Aorta (tissue), 5 donors: ENCODE measurements at places on chromosomes 7 and 10. TPM values are rescaled to one million over a fixed set of nuclear protein-coding genes. Genes with fewer than 3 reads are reported as not detected.

GRCh38 chr7:130903358-130903974, 169.5 kb upstream of the KLF14 start:
- no peaks in the 10 kb centered on the region for H3K36me3 ChIP-seq
- DNase-seq = no peak
- no peaks in the 10 kb centered on the region for H3K4me1 ChIP-seq
- no peak overlapping the region for H3K4me3 ChIP-seq
- H3K27me3 ChIP-seq = no peaks in the 10 kb centered on the region

GRCh38 chr10:101229266-101230182, at the start of gene LBX1:
TSS of gene LBX1 (minus strand) at chr10:101229463. CDS start at chr10:101228815, 648 bp downstream.
- H3K36me3 ChIP-seq = no peaks in the 10 kb centered on the region
- no peak within 1 kb of the TSS for H3K27ac ChIP-seq
- no peak within 1 kb of the TSS for H3K4me3 ChIP-seq
- H3K27me3 ChIP-seq = no peaks in the 10 kb centered on the region
- no peak for DNase-seq
- no peaks in the 10 kb centered on the region for H3K4me1 ChIP-seq

GRCh38 chr7:30935569-30935877, 23.9 kb downstream of the AQP1 start:
- H3K4me1 ChIP-seq = no peaks in the 10 kb centered on the region
- DNase-seq = no peak
- no peaks in the 10 kb centered on the region for H3K27me3 ChIP-seq
- H3K36me3 ChIP-seq = no peaks in the 10 kb centered on the region
- H3K4me3 ChIP-seq = no peak overlapping the region

DNA sequence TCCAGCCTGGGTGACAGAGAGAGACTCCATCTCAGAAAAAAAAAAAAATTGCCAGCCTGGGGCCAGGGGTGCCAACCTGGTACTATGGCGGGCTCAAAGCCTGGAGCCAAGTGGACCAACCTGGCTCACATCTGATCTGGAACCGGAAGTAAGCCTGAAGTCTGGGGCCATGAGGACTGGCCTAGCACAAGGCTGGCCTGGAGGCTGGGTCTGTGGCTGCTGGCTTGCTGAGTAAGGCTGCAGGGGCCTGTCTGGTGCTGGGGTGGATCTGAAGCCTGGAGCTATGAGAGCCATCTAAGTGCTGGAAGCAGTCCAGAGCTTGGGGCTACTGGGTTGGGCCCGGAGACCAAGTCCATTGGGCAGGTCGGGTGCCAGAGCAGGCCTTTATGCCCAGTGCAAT, 84.9 kb downstream of the CCDC3 start:
- no peaks in the 10 kb centered on the region for H3K36me3 ChIP-seq
- H3K4me3 ChIP-seq = no peak overlapping the region
- no peaks in the 10 kb centered on the region for H3K4me1 ChIP-seq
- no peaks in the 10 kb centered on the region for H3K27me3 ChIP-seq
- H3K27ac ChIP-seq = no peak overlapping the region
- no peak for DNase-seq

DNA sequence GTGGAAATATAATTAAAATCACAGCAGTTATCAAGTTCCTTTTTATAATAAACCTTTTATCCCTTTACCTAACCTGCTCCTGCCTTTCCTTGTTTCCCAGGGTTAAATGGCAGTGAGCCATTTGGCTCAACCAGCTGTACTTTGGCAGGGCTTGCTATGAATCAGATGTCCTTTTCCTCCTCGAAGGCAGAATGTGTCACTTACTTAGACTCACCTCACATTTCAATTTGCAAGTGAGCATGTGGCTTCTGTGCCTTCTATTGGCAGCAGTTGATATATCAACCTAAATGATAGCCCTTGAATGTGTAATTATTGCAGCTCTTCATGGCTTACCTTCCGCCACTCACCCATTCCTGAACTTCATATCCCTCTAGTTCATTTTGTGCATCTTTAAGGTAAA, 301.7 kb downstream of the CSTF2T start:
- no peak overlapping the region for H3K4me3 ChIP-seq
- H3K27ac ChIP-seq = no peak overlapping the region
- no peaks in the 10 kb centered on the region for H3K27me3 ChIP-seq
- H3K4me1 ChIP-seq = peaks cover 7% of the 10 kb centered on the region
- peak; percentile 80 for DNase-seq

- H3K4me1 ChIP-seq = peaks cover 6% of the 10 kb centered on the region
- H3K27me3 ChIP-seq = no peaks in the 10 kb centered on the region
- H3K4me3 ChIP-seq = no peak overlapping the region
- no peaks in the 10 kb centered on the region for H3K36me3 ChIP-seq
Observed at GRCh38 chr10:91690996-91691676, 58.3 kb upstream of the PPP1R3C start.

DNA sequence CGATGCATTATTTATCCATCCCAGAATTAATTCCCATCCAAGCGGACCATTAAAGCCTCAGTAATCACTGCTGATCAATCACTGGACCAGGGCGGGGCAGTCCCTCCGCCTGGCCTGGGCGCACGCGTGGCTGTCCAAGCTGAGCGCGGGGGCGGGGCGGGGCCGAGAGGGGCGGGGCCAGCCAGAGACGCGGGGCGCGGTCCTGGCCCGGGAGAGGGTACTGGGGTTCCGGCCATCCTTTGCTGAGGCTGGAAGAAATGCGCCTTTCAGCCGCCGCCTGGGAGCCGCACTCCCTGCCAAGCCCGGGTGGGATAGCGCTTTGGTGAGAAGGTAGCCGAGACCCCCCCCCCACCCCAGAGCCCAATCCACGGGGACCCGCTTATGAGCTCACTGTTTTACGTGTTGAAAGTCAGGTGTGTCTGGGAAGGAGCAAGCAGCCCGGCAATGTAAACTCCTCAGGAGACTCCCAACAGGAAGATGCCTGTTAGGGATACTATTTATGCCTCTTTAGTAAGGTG, at the start of gene ARHGAP22:
TSS of gene ARHGAP22 (minus strand) at position 83 of the 518 bp plus-strand sequence. CDS start 277 bp downstream, outside the sequence.
- no peaks in the 10 kb centered on the region for H3K4me1 ChIP-seq
- H3K36me3 ChIP-seq = no peaks in the 10 kb centered on the region
- no peak within 1 kb of the TSS for H3K27ac ChIP-seq
- H3K4me3 ChIP-seq = peak within 1 kb of the TSS; percentile 11

DNA sequence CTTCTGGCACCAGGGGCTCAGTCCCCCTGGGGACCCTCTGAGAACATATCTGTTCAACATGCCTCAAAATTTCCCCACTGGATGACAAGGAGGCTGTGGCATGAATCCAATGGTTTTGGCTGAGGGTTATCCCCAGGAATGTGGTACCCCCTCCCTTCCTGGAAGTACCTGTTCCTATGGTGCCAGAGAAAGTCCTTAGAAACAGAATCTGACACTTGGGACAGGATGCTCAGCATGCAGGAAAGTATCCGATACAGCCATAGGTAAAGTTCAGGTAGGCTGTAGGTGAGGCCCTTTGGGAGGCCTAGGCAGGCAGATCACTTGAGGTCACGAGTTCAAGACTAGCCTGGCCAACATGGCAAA, 42.7 kb upstream of the A1CF start:
- no peak for DNase-seq
- H3K27ac ChIP-seq = no peak overlapping the region
- H3K36me3 ChIP-seq = no peaks in the 10 kb centered on the region
- H3K4me3 ChIP-seq = no peak overlapping the region
- H3K4me1 ChIP-seq = no peaks in the 10 kb centered on the region

DNA sequence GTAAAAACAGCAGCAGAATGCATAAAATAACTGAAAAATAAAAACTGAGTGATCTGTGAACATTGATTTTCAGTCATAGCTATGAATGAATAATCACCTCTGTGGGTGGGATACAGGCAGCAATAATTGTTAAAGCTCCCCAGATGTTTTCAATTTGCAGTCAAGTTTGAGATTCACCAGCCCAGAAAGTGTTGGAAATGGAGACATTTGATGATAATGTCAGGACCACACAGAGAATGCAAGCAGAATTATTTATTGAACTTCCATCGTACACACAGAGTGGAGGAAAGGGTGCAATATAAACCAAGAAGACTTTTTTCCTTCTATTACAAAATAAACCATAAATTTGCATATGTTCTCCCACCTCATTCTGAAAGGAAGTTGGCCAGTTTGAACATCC, 601.7 kb downstream of the ANKRD7 start:
- H3K27me3 ChIP-seq = no peaks in the 10 kb centered on the region
- no peaks in the 10 kb centered on the region for H3K4me1 ChIP-seq
- DNase-seq = no peak
- no peaks in the 10 kb centered on the region for H3K36me3 ChIP-seq
- H3K4me3 ChIP-seq = no peak overlapping the region

GRCh38 chr7:94832051-94832450, 75.3 kb upstream of the PPP1R9A start:
- no peak for DNase-seq
- no peak overlapping the region for H3K4me3 ChIP-seq

GRCh38 chr7:150951521-150951920, 26.6 kb downstream of the KCNH2 start:
- no peak overlapping the region for H3K4me3 ChIP-seq
- no peaks in the 10 kb centered on the region for H3K36me3 ChIP-seq
- no peaks in the 10 kb centered on the region for H3K4me1 ChIP-seq
- no peaks in the 10 kb centered on the region for H3K27me3 ChIP-seq

DNA sequence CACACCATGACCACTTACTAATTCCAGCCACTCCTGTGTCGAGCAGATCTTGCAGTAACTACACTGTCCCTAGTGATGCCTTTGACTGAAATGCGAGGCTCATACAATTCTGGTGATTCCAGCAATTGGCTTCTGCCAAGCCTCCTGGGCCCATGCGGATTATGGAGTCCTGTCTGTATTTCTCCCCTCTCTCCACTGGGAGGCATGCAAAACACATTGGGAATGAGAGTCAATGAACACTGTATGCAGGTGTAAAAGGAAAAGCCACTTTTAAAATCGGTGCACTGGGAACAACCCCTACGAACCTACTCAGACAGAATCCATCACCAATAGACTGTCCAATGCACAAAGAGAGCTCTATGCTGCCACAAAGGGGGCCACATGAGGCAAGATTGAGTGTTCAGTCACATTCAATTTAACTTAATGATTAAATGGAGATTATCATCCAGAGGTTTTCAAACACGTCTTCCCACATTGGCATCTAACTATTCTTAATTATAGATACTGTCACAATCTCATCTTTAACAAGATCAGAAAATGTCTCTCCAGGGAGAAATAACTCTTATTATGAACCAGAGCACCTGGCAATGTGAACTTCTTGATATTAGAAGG, 550.6 kb downstream of the GLRX3 start:
- no peak for DNase-seq
- H3K36me3 ChIP-seq = no peaks in the 10 kb centered on the region
- no peak overlapping the region for H3K27ac ChIP-seq
- H3K4me1 ChIP-seq = no peaks in the 10 kb centered on the region
- H3K27me3 ChIP-seq = no peaks in the 10 kb centered on the region

GRCh38 chr10:64537928-64538327, 1016.7 kb downstream of the REEP3 start:
- H3K4me1 ChIP-seq = no peaks in the 10 kb centered on the region
- no peaks in the 10 kb centered on the region for H3K27me3 ChIP-seq
- H3K27ac ChIP-seq = no peak overlapping the region
- no peak for DNase-seq
- no peaks in the 10 kb centered on the region for H3K36me3 ChIP-seq
- H3K4me3 ChIP-seq = no peak overlapping the region

DNA sequence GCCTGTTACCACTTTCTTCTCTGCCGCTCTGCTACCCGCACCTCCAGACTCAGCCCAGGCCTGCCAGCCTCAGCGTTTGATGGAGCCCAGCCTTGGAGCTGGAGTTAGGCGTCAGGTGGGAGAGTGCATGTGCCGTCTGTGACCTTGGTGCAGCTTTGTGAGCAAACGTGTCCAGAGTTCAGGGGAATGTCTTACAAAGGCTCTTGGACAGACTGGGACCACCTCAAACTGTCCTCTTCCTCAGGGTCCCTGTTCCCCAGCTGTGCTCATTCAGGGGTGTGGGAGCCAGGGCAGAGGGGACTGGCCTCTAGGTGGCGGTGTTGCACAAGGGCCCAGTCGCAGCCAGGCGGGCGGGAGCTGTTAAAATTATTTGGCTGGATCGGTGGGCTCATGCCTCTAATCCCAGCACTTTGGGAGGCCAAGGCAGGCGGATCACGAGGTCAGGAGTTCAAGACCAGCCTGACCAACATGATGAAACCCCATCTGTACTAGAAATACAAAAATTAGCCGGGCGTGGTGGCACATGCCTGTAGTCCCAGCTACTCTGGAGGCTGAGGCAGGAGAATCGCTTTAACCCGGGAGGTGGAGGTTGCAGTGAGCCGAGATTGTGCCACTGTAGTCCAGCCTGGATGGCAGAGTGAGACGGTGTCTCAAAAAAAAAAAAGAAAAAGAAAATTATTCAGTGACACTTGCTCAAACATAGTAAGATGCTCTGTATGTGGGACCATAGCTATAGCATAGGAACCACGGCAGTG, 89.2 kb downstream of the ADCY1 start:
- no peak for DNase-seq
- no peaks in the 10 kb centered on the region for H3K27me3 ChIP-seq
- no peak overlapping the region for H3K4me3 ChIP-seq
- H3K27ac ChIP-seq = no peak overlapping the region

DNA sequence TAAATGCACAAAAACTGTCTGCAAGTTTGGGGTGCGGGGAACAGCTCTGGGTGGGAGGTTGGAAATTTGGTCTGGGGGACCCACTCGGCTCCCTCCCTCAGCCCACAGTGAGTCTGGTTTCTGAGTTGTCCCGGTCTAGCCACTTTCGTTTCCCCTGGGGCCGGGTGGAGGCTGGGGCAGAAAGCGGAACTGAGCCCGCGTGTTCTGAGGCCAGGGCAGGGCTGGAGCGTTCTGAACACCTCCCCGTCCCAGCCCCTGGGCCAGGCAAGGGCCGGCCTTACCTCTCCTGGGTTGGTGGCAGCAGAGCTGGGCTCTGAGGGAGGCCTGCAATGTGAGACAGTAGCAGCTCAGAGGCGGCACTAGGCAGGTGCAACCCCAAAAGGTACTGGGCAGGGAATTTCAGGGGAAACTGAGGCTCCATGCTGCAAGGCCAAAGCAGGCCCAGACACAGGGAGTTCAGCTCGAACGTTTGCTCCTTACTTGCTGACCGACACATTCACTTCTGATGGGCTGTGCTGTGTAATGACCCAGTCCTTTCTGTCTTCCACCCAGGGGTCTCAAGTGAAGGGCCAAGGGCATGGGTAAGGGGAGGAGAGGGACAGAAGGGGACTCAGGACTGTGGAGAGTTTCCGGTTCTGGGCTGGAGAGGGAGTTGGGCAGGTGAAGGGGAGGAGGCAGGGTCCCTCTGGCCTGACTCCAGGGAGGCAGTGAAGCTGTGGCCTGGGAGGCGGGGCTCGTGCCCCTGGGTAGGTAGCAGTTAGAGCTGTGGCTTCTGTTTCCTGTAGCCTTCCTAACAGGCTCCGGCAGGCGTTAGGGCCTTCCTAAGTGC, 3.0 kb downstream of the IRF5 start:
- no peak overlapping the region for H3K27ac ChIP-seq
- peak; percentile 87 for DNase-seq
- H3K36me3 ChIP-seq = no peaks in the 10 kb centered on the region
- H3K4me1 ChIP-seq = no peaks in the 10 kb centered on the region
- no peak overlapping the region for H3K4me3 ChIP-seq

Gene PNLIPRP2
- 1.2 TPM for total RNA-seq

Gene CPA4
- total RNA-seq = 0.45 TPM

Gene WASL
- 46.0 TPM for total RNA-seq

Gene NACAD
- 15.7 TPM for total RNA-seq

Gene TSPAN33
- total RNA-seq = 16.5 TPM

Gene TMEM139
- 1.2 TPM for total RNA-seq
